ENCODE measurements at places on chromosomes 5 and 9. TPM values are rescaled to one million over a fixed set of nuclear protein-coding genes. Genes with fewer than 3 reads are reported as not detected.

The ZCCHC10 gene
- 28.9 TPM for total RNA-seq

GRCh38 chr5:15693382-15693728 is 193.4 kb downstream of the FBXL7 start:
- no peaks in the 10 kb centered on the region for H3K4me1 ChIP-seq
- no peak overlapping the region for H3K27ac ChIP-seq
- no peak overlapping the region for H3K4me3 ChIP-seq
- H3K27me3 ChIP-seq, result no peaks in the 10 kb centered on the region
- no peaks in the 10 kb centered on the region for H3K36me3 ChIP-seq
- no peak for DNase-seq

DNA sequence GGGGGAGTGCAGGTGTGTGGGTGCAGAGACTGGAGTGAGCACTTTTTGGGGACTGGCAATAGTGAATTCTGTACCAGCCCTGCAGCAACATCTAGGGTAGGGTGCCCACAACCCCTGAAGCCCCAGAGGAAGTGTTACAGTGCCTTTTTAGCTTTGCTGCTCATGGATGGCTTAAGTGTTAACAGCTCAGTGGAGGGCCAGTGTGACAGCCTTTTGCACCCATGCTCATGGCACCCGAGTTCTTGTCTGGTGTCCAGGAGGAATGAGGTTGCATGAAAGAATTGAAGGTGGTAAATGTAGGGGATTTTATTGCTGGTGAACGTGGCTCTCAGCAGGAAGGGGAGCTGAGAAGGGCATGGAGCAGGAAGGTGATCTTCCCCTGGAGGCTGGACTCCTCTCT is 107.3 kb downstream of the MRPL36 start:
- no peak overlapping the region for H3K4me3 ChIP-seq
- H3K27ac ChIP-seq, result no peak overlapping the region

- H3K4me3 ChIP-seq, result no peak overlapping the region
- no peaks in the 10 kb centered on the region for H3K27me3 ChIP-seq
These were observed 18.2 kb upstream of the DCP2 start for GRCh38 chr5:112958093-112959088.

The INVS gene
- 7.2 TPM for total RNA-seq

The SCGB3A1 gene
- not detected for total RNA-seq

DNA sequence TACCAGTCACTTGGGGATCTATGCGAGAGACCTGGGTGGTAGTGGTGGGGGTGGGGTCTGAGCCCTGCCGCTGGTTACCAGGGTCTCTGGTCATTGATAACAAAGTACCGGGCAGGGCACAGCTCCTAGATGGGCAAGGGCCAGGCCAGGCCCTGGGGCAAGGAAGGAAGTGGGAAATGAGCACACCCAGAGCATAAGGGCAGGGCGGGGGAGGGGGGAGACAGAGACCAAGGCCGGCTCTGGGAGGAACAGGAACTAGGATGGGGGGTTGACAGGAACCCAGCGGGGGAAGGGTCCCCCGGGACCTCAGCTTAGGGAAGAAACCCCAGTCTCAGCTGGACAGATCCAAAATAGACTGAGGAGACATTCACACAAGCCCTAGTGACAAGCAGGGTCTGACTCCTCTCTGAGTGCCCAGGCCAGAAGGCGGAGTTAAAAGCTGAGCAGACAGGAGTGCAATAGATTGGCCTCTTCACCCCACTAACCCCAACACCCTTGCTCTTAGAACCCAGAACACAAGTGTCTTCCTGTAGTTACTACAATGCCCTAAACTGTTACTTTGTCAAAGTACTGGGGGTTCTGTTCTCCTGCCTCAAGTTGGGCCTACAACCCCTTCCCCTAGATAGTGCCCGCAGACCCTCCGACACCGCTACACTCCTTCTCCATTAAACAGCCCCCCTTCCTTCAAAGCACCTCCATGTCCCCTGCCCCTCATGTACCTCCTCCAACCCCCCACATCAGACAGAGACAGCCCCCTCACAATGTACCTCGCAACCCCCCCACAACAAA is 628 bp downstream of the ATOSB start:
- no peaks in the 10 kb centered on the region for H3K36me3 ChIP-seq
- H3K4me1 ChIP-seq, result peaks cover 34% of the 10 kb centered on the region
- peak overlapping the region; percentile 83 for H3K27ac ChIP-seq
- DNase-seq, result no peak
- H3K27me3 ChIP-seq, result no peaks in the 10 kb centered on the region

DNA sequence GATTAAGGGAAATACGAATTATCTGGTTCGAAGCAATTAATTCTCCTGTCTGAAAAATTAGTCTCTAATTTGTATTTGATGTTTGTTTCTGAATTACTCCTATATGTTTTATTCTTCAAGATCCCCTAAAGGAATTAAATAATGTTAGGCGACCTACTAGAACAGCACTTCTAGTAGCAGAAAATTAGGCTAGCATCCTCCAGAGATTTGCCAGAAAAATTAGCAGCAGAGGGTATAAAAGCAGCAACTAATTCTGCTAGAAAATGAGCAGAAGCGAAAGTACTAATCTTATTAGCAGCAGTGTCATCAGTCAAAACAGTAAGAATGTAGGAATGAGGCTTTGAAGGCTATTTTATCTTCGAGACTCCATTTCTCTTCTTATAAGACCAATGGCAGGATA is 114.3 kb upstream of the PJA2 start:
- H3K4me1 ChIP-seq, result no peaks in the 10 kb centered on the region
- no peak for DNase-seq
- H3K27me3 ChIP-seq, result no peaks in the 10 kb centered on the region
- no peaks in the 10 kb centered on the region for H3K36me3 ChIP-seq
- H3K27ac ChIP-seq, result no peak overlapping the region
- H3K4me3 ChIP-seq, result no peak overlapping the region

- no peak overlapping the region for H3K27ac ChIP-seq
- no peaks in the 10 kb centered on the region for H3K27me3 ChIP-seq
- peaks cover 40% of the 10 kb centered on the region for H3K36me3 ChIP-seq
- no peak for DNase-seq
- H3K4me1 ChIP-seq, result peaks cover 35% of the 10 kb centered on the region
- no peak overlapping the region for H3K4me3 ChIP-seq
These were observed 12.1 kb downstream of the SLC22A5 start for GRCh38 chr5:132381614-132382013.

DNA sequence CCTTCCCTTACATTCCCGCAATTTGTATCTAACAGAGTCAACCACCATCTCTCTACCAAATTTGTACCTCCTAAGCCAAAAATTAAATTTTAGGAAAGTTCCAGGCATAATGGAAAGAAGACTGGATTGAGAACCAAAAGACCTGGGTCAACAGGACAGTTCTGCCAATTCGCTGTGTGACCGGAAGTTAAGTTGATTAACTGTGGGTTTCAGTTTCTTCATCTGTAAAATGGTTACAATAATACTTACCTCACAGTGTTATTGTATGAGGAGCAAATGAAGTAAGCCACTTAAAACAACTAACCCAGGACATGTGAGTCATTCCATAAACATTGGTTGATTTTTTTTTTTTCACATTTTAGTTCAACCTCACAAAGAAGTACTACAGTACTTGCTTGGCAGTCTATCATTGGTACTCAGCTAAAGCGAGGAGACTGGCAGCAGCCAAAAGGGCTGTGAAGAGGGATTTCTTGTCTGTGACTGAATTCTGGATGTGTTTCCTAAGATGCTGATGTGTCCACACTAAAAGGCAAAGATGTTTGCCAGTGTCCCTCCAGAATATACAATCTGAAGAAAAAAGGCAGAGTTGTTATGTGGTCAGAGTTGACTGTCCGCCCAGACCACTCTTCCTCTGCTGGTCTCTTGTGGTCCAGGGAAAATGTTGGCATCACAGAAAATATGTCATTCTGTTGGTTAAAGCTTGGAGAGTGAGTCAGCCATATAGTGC is 198.6 kb downstream of the TLE1 start:
- H3K27me3 ChIP-seq, result no peaks in the 10 kb centered on the region
- no peak overlapping the region for H3K4me3 ChIP-seq
- no peak for DNase-seq
- no peaks in the 10 kb centered on the region for H3K36me3 ChIP-seq

The KCNIP1 gene
- total RNA-seq, result not detected

The FGD3 gene
- 1.3 TPM for total RNA-seq

The IL6ST gene
- total RNA-seq, result 128 TPM

DNA sequence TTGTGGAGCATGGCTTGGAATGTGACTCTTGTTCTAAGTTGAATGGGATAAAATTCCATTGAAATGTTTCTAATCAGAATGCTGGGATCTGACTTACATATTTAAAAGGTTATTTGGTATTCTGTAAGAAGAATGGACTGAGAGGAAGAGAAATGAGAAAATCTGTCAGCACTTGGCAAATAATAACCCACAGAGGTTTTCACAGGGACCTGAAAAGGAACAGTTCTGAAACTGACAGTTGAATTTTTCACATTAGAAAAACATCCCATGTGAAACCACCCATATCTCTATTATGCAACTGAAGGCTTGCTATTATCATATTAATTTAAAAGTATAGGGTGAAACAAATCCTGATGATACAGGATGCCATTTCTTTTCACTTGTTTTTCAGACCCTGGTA is 302.7 kb downstream of the EPB41L4A start:
- no peak overlapping the region for H3K4me3 ChIP-seq
- DNase-seq, result no peak
- no peaks in the 10 kb centered on the region for H3K4me1 ChIP-seq
- H3K27me3 ChIP-seq, result no peaks in the 10 kb centered on the region
- H3K36me3 ChIP-seq, result no peaks in the 10 kb centered on the region
- H3K27ac ChIP-seq, result no peak overlapping the region

GRCh38 chr5:129244478-129244877 is 149.9 kb downstream of the ISOC1 start:
- H3K27me3 ChIP-seq, result no peaks in the 10 kb centered on the region
- H3K4me1 ChIP-seq, result no peaks in the 10 kb centered on the region
- H3K27ac ChIP-seq, result no peak overlapping the region
- H3K4me3 ChIP-seq, result no peak overlapping the region

DNA sequence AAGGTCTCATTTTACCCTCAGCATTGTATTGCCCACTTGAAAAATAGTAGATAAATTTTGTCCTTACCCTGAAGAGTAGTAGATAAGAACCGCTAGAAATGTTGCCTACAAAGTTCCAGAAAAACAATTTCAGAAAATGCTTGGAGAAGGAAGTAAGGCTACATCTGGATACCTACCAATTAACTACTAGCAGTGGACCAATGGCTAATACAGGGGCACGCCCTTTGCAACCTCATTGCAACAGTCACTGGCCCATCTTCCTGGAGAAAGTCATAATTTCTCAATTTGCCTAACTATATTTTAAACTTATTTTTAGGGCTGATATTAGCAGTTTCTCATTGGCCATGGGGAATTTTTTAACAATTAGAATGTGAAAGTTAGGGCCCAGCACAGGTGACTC is 326.7 kb upstream of the RFX3 start:
- H3K27ac ChIP-seq, result no peak overlapping the region
- DNase-seq, result no peak
- no peak overlapping the region for H3K4me3 ChIP-seq
- no peaks in the 10 kb centered on the region for H3K36me3 ChIP-seq

The JAKMIP2 gene
- total RNA-seq, result not detected

DNA sequence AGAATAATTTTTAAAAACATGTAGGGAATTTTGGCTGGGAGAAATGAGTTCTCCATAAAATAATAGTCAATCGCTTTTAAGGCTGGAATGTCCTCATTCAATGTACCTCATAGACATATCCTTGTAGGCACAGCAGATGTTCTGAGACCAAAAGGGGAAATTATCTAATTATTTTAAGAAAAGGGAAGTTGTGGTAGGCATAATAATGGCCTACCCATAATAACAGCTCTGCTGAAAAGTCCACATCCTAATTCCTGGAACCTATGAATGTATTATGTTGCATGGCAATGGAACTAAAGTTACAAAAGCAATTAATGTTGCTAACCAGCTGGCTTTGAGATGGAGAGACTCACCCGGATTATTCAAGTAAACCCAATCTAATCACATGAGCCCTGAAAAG is 216.1 kb downstream of the TRIM36 start:
- DNase-seq, result no peak
- H3K36me3 ChIP-seq, result no peaks in the 10 kb centered on the region
- H3K27ac ChIP-seq, result no peak overlapping the region
- no peaks in the 10 kb centered on the region for H3K27me3 ChIP-seq
- no peaks in the 10 kb centered on the region for H3K4me1 ChIP-seq

- no peaks in the 10 kb centered on the region for H3K36me3 ChIP-seq
- H3K27ac ChIP-seq, result no peak overlapping the region
- no peaks in the 10 kb centered on the region for H3K4me1 ChIP-seq
- no peak overlapping the region for H3K4me3 ChIP-seq
These were observed 681.1 kb downstream of the MAT2B start for GRCh38 chr5:164186550-164186949.

DNA sequence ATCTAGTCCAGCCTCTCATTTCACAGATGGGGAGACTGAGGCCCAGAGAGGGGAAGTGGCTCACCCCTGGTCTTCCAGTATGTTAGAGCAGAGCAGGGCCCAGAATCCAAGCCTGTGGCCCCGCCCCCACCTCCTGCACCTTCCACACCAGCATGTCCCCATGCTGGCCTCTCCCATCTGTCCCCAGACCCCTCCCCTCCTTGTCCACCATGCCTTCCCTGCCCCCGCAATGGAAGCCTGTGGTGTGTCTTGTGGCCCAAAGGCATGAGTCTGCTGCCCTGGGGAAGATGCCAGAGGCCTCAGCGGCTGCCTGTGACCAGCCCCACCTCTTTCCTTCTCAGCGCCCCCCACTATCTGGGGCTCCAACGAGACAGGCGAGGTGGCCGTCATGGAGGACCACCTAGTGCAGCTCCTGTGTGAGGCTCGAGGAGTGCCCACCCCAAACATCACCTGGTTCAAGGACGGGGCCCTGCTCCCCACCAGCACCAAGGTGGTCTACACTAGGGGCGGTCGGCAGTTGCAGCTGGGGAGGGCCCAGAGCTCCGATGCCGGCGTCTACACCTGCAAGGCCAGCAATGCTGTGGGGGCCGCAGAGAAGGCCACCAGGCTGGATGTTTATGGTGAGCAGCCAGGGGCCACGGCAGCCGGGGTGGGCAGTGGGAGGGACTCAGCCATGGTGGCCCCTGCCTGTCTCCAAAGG is 87.2 kb downstream of the HMCN2 start:
- no peak overlapping the region for H3K27ac ChIP-seq
- no peaks in the 10 kb centered on the region for H3K4me1 ChIP-seq
- H3K36me3 ChIP-seq, result no peaks in the 10 kb centered on the region
- H3K27me3 ChIP-seq, result no peaks in the 10 kb centered on the region
- no peak for DNase-seq

DNA sequence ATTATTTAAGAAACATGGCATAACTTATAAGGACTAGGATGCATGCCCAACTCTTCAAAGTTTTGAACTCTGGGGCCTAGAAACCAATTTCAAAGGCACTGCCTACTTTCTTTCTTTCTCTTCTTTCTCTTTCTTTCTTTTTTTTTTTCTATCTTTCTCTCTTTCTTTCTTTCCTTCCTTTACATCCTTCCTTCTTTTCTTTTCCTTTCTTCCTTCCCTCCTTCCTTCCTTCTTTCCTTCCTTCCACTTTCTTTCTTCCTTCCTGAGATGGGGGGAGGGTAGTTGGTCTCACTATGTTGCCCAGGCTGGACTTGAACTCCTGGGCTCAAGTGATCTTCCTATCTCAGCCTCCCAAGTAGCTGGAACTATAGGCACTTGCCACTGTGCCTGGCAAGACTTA is 15.9 kb upstream of the TOMM5 start:
- H3K27ac ChIP-seq, result no peak overlapping the region
- no peak for DNase-seq
- H3K4me3 ChIP-seq, result no peak overlapping the region
- H3K27me3 ChIP-seq, result no peaks in the 10 kb centered on the region

- DNase-seq, result no peak
- H3K36me3 ChIP-seq, result no peaks in the 10 kb centered on the region
- no peaks in the 10 kb centered on the region for H3K27me3 ChIP-seq
- H3K4me1 ChIP-seq, result no peaks in the 10 kb centered on the region
- H3K27ac ChIP-seq, result no peak overlapping the region
- H3K4me3 ChIP-seq, result no peak overlapping the region
These were observed 25.4 kb upstream of the TCF7 start for GRCh38 chr5:134088994-134089560.

The PCAT7 gene
- total RNA-seq, result not detected

The IFNE gene
- not detected for total RNA-seq

Measured in gastrocnemius medialis (tissue), 4 donors.